ENCODE measurements at places on chromosomes 7 and 10.
A peak's percentile ranks its signal among the peaks of the same experiment; 100 is the strongest.

GRCh38 chr10:132698211-132698751 is 87.7 kb downstream of the NKX6-2 start:
- DNase-seq = no peak

GRCh38 chr10:98270073-98270740 is 2.2 kb upstream of the LOXL4 start:
- DNase-seq = no peak

GRCh38 chr7:143217806-143218205 is 4.0 kb upstream of the TAS2R40 start:
- no peak for DNase-seq

GRCh38 chr10:10056961-10057360 is 960.7 kb upstream of the CELF2 start:
- no peak for DNase-seq

- DNase-seq = no peak
Measured at GRCh38 chr7:73707045-73707631, 12.3 kb downstream of the STX1A start.

DNA sequence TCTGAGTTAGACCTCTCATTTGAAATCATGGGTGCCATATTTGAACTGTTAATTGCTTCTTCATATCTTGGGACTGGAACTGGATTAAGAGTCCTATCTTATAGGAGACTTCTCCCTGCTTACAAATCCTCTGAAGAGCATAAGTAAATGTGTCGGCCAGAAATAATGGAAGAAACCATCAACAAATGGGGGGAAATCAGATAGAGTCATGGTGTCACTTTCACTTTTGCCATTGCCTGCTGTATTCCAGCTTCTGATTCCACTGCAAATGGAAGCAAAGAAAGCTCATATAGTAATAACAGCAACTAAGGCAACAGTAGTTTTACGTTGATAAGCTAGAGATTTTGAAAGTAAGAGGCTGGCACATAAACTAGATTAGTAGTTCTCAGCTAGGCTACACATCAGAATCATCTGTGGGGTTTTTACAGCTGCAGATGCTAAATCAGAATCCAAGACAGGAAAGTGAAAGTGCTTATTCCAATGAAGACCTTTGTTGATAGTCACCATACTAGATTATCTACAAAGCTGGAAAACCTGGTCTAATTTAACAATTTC is 12.3 kb upstream of the CRPPA start:
- no peak for DNase-seq

GRCh38 chr7:95421847-95422444 is 12.9 kb downstream of the PON2 start:
- no peak for DNase-seq

GRCh38 chr10:117549100-117549585 is 6.6 kb downstream of the EMX2 start:
- no peak for DNase-seq

GRCh38 chr7:148699024-148699781 is 500 bp downstream of the CUL1 start:
- DNase-seq = peak; percentile 45

- no peak for DNase-seq
Measured at GRCh38 chr10:42543840-42544372, 94.5 kb downstream of the ZNF33B start.

DNA sequence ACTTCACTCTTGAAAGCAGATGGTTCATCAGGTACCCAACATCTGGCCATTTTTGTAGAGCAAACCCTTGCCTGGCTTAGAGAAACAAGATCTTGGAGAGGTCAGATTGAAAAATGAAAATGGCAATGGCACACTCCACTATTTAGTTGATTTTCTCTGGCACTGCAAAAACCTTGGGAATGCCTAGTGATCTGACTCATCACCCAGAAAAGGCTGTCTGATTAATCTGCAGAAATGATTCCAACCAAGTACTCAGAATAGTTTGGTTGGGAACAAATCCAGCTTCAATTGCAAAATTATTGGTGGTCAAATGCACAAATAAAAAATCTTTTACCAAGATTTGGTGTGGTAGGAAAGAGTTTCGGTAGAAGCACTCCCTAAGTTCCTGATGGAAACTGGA is 351.2 kb downstream of the PHTF2 start:
- no peak for DNase-seq

DNA sequence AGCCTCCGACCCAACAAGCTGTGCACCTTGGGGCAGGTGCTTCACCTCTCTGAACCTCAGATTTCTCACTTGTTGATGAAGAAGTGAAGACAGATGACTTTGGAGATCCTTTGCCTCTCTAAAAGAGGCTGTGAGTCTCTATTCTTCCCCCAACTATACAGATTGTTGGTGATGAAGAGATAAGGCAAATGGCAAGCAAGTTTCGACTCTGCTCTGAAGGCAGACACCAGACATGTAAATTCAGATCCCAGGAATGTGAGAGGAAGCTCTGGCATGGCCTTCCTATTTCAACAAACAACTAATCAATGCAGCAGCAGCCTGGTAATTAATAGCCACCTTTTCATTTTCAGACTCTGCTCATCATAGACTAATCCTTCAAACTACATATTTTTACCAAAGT is 74.2 kb upstream of the EGR2 start:
- DNase-seq = no peak

- peak; percentile 15 for DNase-seq
Measured at GRCh38 chr7:134514663-134515062, 12.7 kb upstream of the AKR1B10 start.

DNA sequence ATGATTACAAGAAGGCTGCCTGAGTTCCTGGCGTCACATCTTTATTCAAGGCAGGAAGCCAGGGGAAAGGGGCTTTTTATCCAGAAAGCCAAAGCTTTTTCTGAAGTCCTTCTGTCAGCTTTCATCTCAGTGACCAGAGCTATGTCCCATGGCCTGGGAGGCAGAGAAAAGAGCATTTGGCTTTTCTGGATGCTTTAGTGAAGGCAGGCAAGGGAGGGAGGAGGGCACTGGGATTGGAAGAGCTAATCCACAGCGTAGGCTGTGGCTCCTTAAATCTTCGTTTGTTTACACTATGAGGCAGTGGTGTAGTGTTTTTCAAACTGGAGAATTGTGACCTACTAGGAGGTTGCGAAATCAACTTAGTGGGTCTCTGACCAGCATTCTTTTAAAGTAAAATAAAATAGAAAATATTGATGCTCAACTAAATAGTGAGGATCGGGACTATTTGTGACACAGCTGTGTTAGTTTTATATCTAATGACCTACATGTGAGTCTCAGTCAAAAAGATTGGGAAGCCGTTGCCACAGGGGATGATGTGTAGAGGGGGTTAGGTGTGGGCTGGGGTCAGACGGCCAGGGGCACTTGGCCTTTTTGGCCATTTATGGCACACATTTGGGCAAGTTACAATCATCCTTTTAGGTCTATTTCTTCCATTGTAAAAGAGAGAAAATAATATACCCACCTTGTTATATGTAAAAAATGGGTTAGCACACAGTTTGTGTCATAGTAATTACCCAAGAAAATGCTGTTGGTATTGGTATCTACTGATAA is 14.1 kb downstream of the CRYGN start:
- no peak for DNase-seq

DNA sequence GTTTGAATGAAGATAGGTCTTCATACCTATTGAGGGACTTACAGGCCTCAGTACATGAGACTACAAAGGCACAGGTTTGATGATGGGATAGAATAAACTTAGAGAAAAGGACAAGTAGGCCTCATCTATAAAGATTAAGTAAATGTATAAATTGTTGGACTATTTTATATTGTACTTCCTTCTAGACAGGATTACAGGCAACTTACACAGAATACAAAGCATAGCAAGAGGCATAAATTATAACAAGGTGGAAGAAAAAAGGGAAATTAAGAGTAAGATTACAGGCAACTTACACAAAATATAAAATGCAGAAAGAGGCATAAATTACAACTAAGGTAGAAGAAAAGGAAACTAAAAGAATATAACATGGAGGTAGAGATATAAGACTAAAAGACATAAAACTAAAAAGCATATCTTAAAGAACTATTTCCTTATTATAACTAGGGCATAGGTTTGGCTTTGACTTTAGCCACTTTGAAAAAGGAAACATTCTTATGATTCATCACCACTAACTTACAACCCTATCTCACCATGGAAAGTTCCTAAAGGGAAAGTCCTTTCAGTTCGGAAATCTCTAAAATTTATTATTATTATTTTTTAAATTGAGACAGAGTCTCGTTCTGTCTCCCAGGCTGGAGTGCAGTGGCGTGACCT is 153.1 kb downstream of the GALNT11 start:
- DNase-seq = no peak

DNA sequence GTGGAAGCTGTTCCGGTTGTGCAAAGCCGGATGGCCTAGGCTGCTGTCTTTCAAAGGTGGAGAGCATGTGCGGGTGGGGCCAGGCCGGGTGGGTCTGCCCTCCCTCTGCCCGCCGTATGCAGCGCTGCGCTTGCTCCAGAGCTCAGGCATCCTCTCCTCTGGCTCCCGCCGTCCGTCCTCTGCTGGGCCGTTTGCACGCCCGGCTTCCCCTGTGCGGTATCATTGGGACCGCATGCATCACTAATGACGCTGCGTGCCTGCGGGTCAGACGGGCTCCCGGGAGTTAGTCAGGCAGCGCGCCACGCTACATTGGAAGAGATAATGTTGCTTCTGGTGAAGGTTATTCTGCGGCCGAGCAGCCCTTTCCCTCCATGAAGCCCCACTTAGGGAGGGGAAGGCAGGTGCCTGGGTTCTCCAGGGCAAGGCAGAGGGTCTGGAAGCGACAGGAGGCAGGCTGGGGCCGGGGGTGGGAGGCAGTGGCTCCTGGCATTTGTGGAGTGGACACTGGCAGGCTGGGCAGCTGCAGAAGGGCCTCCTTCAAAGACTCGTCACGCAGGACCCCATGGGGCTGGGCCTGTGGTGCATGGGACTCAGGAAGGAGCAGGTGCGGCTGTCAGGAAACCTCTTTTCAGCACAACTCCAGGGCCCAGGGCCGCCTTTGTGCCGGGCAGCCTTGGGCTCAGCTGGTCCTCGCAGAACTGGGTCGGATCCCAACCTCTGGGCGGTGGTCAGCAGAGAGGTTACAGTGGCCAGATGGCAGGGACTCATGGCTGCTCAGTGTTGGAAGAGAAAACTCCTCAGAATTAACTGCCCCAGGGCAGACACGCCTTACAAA is 318.5 kb downstream of the WDR37 start:
- no peak for DNase-seq

DNA sequence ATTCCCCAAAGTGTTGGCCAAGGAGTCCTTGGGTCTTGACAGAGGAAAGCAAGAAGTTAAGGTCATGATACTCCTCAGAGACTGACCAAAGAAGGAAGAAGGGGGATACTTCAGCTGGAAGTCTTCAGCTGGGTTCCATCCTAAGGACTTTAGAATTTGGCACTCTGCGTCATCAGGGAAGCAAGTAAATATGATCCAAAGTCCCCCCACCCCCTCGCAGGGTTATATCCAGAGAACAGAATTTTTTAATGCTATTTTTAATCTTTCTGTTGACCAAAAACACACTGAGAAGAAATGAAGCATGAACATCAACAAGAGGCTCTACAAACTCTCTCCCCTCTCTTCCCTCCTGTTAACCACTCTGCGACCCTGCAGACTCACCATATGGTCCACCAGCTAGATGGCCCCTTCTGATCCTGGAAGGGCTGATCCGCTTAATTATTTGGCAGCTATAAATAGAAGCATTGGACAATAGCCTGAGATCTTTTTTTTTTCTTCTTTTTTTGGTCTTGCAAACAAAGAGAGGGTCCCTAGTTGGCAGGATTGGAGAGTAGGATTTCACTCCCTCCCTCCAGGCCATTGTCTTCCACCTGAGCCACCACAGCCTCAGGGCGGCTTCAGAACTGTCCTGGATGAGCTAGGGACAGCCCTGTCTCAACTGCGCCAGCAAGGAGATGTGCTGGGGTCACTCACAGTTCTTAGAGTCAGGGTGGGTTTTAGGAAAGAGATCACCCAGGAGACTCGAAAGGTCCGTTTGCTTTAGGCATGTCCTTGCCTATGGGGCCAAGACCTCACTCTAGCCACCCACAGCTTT is 196.0 kb downstream of the KCNMA1 start:
- no peak for DNase-seq

DNA sequence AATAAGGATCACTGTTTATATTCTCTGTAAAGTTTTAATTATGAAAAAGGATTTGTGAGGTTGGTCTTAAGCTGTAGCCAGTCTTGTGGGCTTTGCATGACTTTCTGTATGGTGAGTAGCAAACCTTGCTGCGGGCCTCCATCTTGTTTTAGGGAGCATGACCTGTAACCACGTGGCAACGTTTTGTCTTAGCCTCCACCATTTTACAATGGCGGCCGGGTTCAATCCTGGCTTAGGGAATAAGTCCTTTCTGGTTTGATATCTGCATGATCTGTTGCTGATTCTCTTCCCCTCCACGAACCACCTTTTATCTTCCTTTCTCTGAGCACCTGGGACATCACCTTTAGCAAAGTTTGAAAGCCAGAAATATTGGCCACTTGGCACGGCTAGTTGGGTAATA is 32.5 kb upstream of the OPTN start:
- DNase-seq = no peak

DNA sequence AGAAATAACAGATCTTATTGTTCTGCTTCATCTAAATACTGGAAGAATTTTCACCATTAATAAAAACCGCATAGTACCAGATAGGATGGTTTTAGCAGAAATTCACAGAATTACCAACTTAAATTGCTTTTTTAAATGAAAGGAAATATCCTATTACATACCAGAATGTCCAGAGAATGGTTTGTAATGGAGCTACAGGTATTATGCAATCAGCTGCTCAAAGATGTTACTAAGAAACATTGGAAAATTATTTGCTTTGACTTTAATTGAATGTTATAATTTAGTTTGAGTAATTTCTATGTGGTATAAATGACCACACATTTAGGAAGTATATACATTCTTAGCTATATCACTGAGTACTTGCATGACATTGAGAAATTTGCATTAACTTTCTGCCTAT is 338.3 kb downstream of the ETV1 start:
- no peak for DNase-seq

- DNase-seq = no peak
Measured at GRCh38 chr10:58638388-58638787, 125.7 kb downstream of the BICC1 start.

DNA sequence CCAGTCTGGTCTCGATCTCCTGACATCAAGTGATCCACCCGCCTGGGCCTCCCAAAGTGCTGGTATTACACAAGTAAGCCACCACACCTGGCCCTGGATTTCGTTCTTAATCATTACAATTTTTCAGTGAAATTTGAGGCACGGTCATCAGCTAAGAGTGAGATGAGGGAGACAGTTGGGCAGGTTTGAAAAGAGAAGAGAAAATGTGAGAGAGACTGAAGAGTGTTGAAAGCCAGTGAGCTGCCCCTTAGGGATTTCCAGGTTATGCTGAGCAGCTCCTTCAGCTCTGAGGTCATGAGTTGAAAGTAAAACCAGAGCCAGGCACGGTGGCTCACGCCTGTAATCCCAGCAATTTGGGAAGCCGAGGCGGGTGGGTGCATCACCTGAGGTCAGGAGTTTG is 5.9 kb upstream of the UPF2 start:
- no peak for DNase-seq

GRCh38 chr10:47028466-47028865 is 117.2 kb downstream of the PTPN20 start:
- DNase-seq = no peak

Measured in stimulated activated CD4-positive, alpha-beta T cell treated with anti-CD3 and anti-CD28 coated beads, Interleukin-2, amount 100 ng/mL, for 48 hours (primary cell).